ENCODE measurements at places on chromosomes 5 and 9.
A peak's percentile ranks its signal among the peaks of the same experiment; 100 is the strongest.

GRCh38 chr9:135478829-135479468 lies 633 bp upstream of the PPP1R26 start:
- DNase-seq, result peak; percentile 36

- DNase-seq, result no peak
These were observed 438 bp upstream of the LAMC3 start for GRCh38 chr9:131008563-131008908.

- DNase-seq, result no peak
These were observed 110.2 kb upstream of the FGF10 start for GRCh38 chr5:44499381-44499780.

GRCh38 chr5:59506285-59506877 lies 387.1 kb downstream of the PDE4D start:
- peak; percentile 19 for DNase-seq

DNA sequence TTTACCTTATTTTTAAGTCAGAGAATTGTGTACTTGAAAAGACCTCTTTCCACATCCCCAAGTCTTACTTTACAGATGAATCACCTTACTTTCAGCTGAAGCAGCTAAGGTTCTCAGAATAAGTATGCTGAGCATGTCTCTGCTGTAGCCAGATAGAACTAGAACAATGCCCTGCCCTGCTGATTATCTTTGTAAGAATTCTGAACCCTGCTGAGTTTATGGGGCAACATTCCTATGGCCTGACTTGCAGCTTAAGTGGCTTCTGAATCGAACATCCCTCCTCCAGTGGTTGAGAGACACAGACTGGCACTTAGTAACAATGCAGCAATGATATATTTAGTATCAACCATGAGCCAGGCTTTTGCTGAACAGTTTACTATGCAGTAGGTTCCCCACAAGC lies 592.0 kb upstream of the WWC1 start:
- no peak for DNase-seq

- no peak for DNase-seq
These were observed 171.1 kb downstream of the DOCK2 start for GRCh38 chr5:169808118-169808581.

DNA sequence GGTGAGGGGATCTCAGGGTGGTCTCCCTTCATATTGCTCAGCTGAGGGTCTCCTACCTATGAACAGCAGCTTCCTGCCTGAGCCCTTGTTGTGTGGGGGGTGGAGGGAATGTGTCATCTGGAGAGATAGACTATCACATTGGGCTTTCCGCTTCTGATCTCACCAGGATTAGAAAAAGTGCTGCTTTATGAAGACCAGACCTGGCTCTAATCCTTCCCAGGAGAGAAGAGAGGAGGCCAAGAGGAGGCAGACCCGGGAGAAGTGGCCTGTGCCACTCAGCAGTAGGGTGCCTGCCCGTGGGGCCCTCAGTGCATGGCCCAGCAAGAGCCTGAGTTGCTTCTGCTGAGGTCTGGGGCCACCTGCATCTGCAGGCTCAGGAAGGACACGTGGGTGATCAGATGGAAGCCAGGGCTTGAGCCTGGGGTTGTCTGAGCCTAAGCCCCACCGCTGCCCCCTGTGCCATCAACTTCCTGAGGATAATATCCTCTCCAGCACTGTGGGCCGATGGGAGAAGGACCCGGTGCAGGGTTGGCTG lies 22.1 kb upstream of the COL5A1 start:
- DNase-seq, result no peak

All from NCI-H345 (cell line).